Activated naive CD4-positive, alpha-beta T cell (primary cell): ENCODE measurements at places on chromosomes 5 and 9.

DNA sequence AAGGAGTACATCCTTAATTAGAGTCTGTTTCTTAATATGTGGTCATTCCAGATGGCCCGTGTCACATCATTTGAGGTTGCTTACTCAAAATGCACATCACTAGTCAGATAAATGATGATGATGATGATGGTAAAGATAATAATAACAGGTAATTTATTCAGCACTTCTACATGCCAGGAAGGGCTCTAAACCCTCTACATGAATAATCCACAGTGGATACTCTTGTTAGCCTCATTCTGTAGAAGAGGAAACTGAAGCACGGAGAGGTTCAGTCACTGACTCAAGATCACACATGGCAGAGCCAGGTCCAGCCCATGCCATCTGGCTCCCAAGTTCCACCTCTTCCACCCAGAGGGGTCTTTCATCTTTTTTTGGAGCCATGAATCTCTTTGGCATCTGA lies 11.7 kb downstream of the SH3PXD2B start:
- DNase-seq = no peak

DNA sequence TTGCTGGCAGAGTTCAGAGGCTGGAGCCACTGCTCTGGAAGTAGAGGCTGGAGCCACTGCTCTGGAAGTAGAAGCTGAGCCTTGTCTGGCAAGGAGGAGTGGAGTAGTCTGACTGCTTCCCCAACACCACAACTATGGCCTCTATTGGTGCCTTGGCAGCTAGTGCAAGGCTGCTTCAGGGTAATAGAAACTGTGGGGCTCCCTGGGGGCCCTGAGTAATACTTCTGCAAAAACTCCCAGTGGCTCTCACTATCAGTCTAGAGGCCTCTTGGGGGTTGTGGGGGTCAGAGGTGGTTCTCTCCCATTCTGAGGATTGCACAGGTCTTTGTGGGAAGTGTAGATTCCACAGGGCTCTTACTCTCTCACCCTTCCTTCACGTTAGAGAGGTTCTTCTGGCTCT lies 629.0 kb upstream of the PTPRD start:
- no peak for DNase-seq

- no peak for DNase-seq
Measured at GRCh38 chr5:110321117-110321516, 405.4 kb downstream of the TMEM232 start.

- no peak for DNase-seq
Measured at GRCh38 chr5:108436696-108437095, 54.8 kb upstream of the FBXL17 start.

DNA sequence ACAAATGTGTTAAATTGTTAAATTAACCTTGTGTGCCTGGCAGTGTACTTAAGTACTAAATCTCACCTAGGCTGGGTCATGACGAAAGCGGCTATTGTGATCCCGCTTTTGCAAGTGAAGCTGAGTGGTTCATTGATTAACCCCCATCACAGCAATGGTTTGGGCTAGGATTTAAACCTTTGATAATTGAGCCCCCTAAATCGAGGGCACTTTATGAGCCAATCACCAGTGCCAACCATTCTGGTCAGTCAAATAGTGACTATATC lies 22.8 kb downstream of the HNRNPK start:
- DNase-seq = no peak

- no peak for DNase-seq
Measured at GRCh38 chr5:141704782-141705297, 22.8 kb upstream of the ARAP3 start.

- DNase-seq = no peak
Measured at GRCh38 chr9:97284798-97285197, 22.7 kb upstream of the CCDC180 start.

DNA sequence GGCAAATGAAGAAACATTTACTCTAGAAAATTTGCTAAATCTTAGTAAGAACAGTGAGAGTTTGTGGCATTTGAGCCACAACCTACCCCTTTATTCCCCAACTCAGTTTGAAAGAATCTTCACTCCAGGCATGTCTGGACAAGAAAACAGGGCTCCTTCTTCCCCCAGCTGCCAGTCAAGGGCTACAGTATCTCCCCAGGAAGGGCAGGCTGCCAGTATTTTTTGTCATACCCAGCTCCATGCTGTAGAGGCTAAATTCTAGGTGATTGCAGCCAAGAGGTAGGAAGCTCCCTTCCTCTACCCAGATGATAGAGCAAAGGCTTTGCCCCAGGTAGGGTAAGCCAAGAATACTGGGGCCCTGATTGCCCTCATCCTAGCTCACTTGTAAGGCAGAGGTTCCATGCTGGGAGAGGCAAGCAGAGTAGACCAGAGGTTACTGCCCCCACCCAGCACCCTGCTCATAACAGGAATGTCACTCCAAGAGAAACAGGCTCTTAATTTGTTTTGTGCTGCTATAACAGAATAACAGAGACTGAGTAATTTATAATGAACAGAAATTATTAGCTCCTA lies 20.0 kb upstream of the GRPEL2 start:
- DNase-seq = no peak

GRCh38 chr9:117929868-117930267 lies 225.7 kb downstream of the TLR4 start:
- no peak for DNase-seq

GRCh38 chr5:171149772-171150171 lies 159.3 kb upstream of the TLX3 start:
- DNase-seq = no peak

- DNase-seq = no peak
Measured at GRCh38 chr9:124835026-124835557, 18.2 kb upstream of the WDR38 start.

- no peak for DNase-seq
Measured at GRCh38 chr5:141853895-141854626, 24.1 kb downstream of the PCDH1 start.

DNA sequence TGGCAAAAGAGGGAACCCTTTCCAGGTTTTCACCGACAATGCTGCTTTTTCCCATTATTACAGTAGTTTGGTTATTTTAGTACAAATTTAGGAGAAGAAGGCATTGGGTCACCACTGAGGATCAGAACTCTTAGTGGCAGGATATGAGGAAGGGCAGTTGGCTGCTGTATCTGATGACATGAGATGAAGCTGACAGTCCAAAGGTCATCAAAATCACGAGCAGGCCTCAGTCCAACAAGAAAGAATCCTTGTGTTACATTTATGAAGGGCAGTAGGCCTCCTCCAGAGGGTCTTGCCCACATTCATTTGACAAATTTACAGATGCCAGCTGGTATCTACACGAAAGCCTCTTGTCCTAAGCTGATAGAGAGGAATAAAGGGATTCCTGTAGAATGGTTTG lies 49.5 kb upstream of the COL15A1 start:
- DNase-seq = no peak
